ENCODE measurements at places on chromosomes 5 and 9.

DNA sequence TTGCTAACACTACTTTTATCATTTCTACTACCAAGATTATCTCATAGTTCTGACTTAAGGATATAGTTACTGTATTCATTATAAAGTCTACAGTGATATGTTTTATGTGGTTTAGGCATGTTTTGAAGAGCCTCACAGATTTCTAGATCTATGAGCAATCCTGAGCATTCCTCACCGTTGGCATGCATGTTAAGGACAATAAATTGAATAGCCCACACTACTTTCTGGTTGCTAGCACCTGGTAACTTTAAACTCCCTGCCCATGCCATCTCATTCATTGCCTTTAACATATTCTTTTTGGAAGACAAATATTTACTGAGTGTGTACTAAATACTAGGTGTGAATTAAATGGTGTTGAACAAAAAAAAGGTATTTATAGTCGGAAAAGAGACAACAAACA, 868.1 kb upstream of the CDH9 start:
- no peak for DNase-seq

DNA sequence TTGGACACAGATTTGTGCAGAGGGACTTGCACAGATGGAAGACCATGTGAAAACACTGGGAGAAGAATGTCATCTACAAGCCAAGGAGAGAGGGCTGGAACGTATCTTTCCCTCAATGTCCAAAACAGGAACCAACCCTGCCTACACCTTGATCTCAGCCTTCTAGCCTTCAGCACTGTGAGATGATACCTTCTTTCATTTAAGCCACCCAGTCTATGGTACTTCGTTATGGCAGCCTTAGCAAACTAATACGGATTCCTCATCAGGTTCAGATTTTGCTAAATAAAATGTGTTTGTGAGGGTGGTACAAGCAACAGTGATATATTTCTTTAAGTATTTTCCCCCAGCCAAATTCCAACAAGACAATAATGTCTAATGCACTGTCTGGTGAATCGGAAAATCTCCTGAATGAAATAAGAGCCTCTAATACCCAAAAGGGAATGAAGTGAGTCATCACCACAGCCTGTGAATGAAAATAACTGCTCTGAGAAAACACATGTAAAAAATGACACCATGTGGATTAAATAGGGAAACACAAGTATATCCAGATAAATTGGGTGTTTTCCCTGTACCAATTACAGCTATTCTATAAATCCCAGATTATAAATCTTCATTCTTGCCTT, 182.8 kb upstream of the TARS1 start:
- DNase-seq, result no peak

DNA sequence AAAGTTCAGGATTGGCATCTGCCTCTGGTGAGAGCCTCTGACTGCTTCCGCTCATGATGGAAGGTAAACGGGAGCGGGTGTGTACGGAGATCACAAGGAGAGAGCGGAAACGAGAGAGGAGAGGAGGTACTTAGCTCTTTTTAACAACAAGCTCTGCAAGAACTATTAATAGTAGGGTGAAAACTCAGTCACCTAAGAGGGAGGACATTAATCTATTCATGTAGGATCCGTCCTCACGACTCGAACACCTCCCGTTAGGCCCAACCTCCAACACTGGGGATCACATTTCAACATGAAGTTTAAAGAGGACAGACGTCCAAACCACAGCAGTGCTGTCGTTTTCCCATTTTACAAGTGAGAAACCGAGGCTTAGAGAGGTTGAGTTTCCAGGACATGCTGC, 173.7 kb downstream of the SLC28A3 start:
- DNase-seq, result no peak

DNA sequence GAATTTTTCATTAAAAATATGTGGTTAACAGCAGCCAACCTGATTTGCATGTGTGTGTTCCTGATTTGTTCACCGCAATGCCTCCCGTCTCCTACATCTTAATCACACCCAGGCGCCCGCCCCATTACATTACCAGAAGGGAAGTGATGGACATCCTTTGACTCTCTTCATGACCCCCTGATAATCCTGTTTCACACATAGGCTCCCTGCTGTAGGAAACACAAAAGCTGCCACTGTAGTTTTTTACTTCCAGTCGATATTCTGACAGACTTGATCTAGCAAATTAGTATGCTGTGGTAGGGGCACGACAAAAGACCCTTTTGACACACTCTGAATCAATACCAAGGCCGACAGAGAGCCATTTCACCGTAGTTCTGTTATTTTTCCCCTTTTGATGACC, 287.8 kb upstream of the ISL1 start:
- no peak for DNase-seq

GRCh38 chr9:84669013-84669287, 579 bp upstream of the NTRK2 start:
- no peak for DNase-seq

- DNase-seq, result no peak
Measured at GRCh38 chr5:132607095-132607494, 50.3 kb downstream of the RAD50 start.

Measured in GF-D8 (cell line).